ENCODE measurements at places on chromosomes 13 and 19.

DNA sequence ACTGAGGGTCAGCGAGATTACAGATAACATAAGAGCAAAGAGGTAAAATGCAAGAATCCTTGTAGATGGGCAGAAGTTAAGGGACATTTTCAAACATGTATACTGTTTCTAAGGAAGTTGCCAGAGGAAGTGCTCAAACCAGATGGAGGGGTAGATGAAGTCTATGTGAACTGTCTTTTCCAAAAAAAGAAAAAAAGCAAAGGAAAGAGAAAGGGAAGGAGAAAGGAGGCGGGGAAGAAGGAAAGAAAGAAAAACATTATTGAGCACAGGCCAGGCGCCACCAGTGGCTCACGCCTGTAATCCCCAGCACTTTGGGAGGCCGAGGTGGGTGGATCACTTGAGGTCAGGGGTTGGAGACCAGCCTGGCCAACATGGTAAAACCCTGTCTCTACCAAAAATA lies 5.3 kb downstream of the DMAC2 start:
- no peak for DNase-seq

DNA sequence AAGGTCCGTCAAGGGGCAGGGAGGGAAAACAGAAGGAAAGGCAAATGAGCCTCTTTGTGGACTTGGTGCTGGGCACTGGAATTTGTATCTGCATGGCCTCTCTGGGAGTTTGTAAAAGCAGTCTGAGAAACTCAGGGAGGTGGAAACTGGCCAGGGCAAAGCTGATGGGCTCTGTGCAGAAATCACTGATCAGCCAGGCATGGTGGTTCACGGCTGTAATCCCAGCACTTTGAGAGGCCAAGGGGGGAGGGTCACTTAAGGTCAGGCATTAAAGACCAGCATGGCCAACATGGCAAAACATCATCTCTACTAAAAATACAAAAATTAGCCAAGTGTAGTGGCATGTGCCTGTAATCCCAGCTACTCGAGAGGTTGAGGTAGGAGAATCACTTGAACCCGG lies 369.9 kb upstream of the ZNF507 start:
- no peak for DNase-seq

GRCh38 chr19:33998739-33999345 lies 173.5 kb upstream of the LSM14A start:
- DNase-seq, result no peak

GRCh38 chr13:41401366-41401765 lies 56.0 kb upstream of the RGCC start:
- no peak for DNase-seq

- no peak for DNase-seq
Observed at GRCh38 chr13:98846521-98846920, 94.0 kb upstream of the SLC15A1 start.

DNA sequence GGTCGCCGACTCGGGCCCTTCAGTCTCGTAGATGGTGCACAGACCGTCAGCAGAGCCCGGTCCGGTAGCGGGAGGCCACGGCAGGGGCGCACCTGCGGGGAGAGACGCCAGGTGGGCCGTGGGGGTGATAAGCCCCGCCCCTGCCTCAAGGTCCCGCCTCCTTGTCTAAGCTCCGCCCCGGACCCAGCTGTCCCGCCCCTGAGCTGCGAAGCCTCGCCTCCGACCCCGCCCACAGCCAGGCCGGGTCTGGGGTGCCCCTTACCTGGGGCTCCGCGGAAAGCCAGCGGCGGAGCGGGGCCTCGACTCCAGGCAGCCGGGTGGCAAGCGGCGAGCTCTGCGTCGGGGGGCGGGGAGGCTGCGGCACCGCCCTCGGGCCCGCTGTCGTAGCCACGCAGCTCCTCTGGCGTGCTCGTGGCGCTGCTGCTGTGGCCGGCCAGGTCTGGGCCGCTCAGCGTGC lies 4.7 kb downstream of the PRR36 start:
- peak; percentile 63 for DNase-seq

DNA sequence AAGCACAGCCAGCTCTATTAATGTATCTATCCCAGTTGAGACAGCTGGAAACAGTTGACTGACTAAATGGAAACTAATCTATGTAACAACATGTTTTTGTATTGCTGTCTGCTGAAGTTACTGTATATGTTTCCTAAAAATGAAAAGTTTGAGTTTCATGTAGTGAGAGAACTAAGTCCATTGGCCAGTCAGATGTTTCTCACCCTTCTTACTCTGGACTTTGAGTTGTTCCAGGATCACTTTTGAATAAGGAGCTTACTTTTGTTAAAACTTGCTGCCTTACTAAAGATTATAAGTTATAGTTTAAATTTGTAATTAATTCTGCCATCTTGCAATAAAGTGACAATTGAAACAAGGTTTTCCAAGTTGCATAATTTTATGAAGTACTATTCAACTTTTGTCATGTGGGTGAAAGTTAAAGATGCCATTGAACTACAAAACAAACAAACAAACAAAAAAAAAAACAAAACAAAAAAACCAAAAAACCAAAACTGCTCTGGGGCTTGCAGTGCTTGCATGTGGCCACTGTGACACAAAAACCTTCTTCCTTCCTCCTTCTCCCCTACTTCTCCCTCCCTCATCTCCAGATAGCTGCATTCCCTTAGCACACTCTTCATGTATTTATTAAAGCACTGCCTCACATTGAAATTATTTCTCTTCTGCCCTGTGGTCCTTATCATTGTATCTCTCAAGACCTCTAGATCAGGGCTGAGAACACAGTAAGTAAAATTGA lies 15.3 kb downstream of the WDFY2 start:
- no peak for DNase-seq

DNA sequence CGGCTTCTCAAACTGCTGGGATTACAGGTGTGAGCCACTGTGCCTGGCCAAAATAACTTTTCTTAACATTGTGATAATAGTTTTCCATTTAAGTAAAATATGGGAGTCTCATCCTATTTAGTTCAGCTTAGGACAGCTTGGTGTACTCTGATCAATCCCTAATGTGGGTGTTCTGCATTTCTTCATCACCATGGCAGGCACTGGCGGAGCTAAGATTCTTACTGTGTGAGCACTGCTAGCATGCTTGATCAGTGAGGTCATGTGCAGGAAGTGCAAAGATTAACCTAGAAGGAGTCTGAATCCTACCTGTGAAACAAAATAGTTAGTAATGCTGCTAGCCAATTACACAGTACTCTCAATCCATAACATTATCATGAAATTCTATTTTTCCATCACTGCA lies 1684.2 kb upstream of the SLC10A2 start:
- DNase-seq, result no peak

DNA sequence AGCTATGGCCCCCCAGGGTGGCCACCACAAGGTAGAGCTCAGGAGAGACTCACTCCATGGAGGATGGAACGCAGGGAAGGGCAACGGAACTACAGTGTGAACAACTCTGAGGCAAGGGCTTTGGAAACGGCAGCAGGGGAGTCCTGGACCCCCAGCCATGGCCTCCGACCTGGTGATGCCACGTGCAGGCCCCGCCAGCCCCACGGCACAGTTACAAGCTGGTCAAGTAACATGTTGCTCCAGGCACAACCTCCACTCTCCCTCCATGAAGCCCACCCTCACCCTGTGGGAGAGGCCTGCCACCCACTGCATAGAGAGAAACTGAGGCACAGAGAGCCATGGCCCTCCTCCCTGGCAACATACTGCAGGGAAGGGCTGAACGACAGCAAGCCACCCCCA lies 9.1 kb upstream of the CERS1 start:
- DNase-seq, result no peak
